Fibroblast of lung (primary cell): ENCODE measurements at places on chromosomes 6 and 20. TPM values are rescaled to one million over a fixed set of nuclear protein-coding genes. Genes with fewer than 3 reads are reported as not detected.

DNA sequence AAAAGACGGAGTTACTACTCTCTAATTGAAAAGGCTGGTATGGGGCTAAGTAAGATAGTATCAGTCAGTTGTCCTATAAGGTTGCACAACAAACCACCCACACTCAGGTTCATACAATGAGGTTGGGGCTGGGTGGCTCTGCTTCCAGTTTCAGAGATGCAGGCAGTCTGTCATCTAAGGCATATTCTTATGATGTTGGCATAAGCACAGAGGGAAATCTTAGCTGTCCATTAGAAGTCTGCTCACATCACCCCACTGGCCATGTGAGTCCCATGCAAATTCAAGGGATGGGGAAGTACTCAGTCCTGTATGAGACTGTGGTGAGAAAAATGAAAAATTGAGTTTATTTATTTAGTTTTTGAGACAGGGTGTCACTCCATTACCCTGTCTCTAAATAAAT is 118.6 kb downstream of the LAMP5 start:
- no peak for DNase-seq

GRCh38 chr20:48169650-48170225 is 384.5 kb upstream of the SULF2 start:
- DNase-seq: no peak

MAPK13 gene
- 5.4 and 7.6 TPM in 2 replicates for total RNA-seq

HLA-DRA gene
- total RNA-seq: 0.17 and 1.0 TPM in 2 replicates

MAP7 gene
- total RNA-seq: 0.77 and 1.5 TPM in 2 replicates

HEY2 gene
- total RNA-seq: not detected in 2 replicates
